ENCODE measurements at places on chromosomes 6 and 20.

DNA sequence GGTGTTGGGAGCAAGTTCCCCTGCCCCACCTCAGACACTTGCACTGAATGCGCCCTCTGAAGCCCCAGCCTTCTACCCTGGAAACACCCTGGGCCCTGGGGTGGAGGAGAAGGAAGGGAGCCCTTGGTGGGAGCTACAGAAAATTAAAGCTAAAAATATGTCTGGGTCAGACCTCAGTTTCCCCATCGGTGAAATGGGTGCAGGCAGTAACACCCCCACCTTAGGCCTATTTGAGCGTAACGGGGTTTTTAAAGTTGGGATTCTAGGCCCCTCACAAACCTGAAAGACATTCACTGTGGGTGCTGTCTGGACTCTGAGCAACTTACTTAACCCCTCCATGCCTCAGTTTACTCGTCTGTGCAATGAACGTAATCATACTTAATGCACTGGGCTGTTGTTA lies 19.3 kb upstream of the CDH22 start:
- no peak for DNase-seq

- DNase-seq: no peak
Observed at GRCh38 chr20:8796088-8796660, 272.7 kb upstream of the PLCB4 start.

GRCh38 chr6:3264356-3264755 lies 5.6 kb downstream of the PSMG4 start:
- no peak for DNase-seq

DNA sequence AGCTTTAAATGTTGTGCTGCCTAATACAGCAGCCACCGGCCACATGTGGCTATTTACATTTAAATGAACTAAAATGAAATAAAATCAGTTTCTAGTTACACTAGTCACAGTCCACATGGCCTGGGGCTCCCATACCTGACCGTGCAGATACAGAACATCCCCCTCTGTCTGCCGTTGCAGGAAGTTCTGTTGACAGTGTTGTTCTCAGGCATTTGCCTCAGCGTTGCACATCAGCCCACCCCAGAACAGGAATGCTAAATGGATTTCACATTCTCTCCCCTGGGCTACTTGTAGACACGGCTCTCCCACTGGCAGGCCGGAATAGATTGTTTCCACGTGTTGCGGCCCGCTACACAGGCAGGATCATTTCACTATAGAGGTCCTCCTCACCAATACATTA lies 26.3 kb downstream of the JAG1 start:
- no peak for DNase-seq

Measured in vagina (tissue), 2 donors.